ENCODE measurements at places on chromosomes 4 and X. TPM values are rescaled to one million over a fixed set of nuclear protein-coding genes. Genes with fewer than 3 reads are reported as not detected.

RTL9 gene
- polyA plus RNA-seq: not detected

HMGN5 gene
- polyA plus RNA-seq: 0.92 TPM

AFM gene
- not detected for polyA plus RNA-seq

NWD2 gene
- polyA plus RNA-seq: not detected

NAA11 gene
- polyA plus RNA-seq: not detected

MTMR8 gene
- polyA plus RNA-seq: 2.8 TPM

ETNPPL gene
- polyA plus RNA-seq: not detected

RBPJ gene
- 55.9 TPM for polyA plus RNA-seq

MUC7 gene
- polyA plus RNA-seq: not detected

AFP gene
- not detected for polyA plus RNA-seq

UBQLN2 gene
- polyA plus RNA-seq: 23.5 TPM

ADH1B gene
- polyA plus RNA-seq: not detected

MAGEB4 gene
- not detected for polyA plus RNA-seq

CHRDL1 gene
- not detected for polyA plus RNA-seq

RHOXF2 gene
- not detected for polyA plus RNA-seq

PABPC4L gene
- polyA plus RNA-seq: not detected

TCP11X2 gene
- not detected for polyA plus RNA-seq

NPY2R gene
- not detected for polyA plus RNA-seq

CXorf65 gene
- 5.6 TPM for polyA plus RNA-seq

NAP1L2 gene
- polyA plus RNA-seq: 0.80 TPM

DCAF8L2 gene
- not detected for polyA plus RNA-seq

UGT2A3 gene
- polyA plus RNA-seq: not detected

GAGE1 gene
- polyA plus RNA-seq: not detected

PRR27 gene
- polyA plus RNA-seq: not detected

C4orf51 gene
- not detected for polyA plus RNA-seq

TMEM31 gene
- polyA plus RNA-seq: not detected

HDX gene
- not detected for polyA plus RNA-seq

GABRE gene
- polyA plus RNA-seq: not detected

MAGEE1 gene
- polyA plus RNA-seq: 7.6 TPM

BLOC1S4 gene
- polyA plus RNA-seq: 54.2 TPM

PIM2 gene
- 146 TPM for polyA plus RNA-seq

BMPR1B gene
- not detected for polyA plus RNA-seq

SMIM10 gene
- polyA plus RNA-seq: not detected

ANOS1 gene
- polyA plus RNA-seq: not detected

NOX1 gene
- polyA plus RNA-seq: not detected

GLRA3 gene
- polyA plus RNA-seq: not detected

CNKSR2 gene
- 0.78 TPM for polyA plus RNA-seq

TMEM35A gene
- polyA plus RNA-seq: not detected

LAP3 gene
- polyA plus RNA-seq: 106 TPM

SPARCL1 gene
- not detected for polyA plus RNA-seq

YY2 gene
- polyA plus RNA-seq: 0.48 TPM

COL4A6 gene
- polyA plus RNA-seq: not detected

LPAR4 gene
- polyA plus RNA-seq: not detected

TMPRSS11B gene
- not detected for polyA plus RNA-seq

TKTL2 gene
- not detected for polyA plus RNA-seq

HS3ST1 gene
- polyA plus RNA-seq: not detected

HS6ST2 gene
- polyA plus RNA-seq: 0.27 TPM

MAOB gene
- 0.19 TPM for polyA plus RNA-seq

ADD1 gene
- 314 TPM for polyA plus RNA-seq

GPR50 gene
- not detected for polyA plus RNA-seq

ASMT gene
- not detected for polyA plus RNA-seq

ASB5 gene
- not detected for polyA plus RNA-seq

ANXA5 gene
- polyA plus RNA-seq: 64.9 TPM

ABCG2 gene
- 2.5 TPM for polyA plus RNA-seq

LRCH2 gene
- polyA plus RNA-seq: not detected

OPHN1 gene
- polyA plus RNA-seq: 0.49 TPM

GIMD1 gene
- polyA plus RNA-seq: not detected

POLA1 gene
- polyA plus RNA-seq: 3.8 TPM

All from immature natural killer cell (primary cell).